Left lobe of liver (tissue), 2 donors: ENCODE measurements at places on chromosomes 2 and 18. TPM values are rescaled to one million over a fixed set of nuclear protein-coding genes. Genes with fewer than 3 reads are reported as not detected.

DNA sequence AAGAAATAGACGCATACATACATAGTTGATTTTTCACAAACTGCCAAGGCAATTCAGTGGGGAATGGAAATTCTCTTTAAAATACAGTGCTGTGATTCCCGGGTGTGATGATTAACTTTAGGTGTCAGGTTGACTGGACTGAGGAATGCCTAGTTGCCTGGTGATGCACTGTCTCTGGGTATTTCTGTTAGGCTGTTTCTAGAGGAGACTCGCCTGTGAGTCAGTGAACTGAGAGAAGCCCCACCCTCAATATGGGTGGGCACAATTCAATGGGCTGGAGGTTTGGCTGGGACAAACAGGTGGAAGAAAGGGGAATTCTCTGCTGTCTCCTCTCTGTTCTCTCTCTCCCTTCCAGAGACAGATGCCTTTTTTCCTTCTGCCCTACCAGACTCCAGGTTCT is 187.6 kb downstream of the ARHGAP28 start:
- no peak for DNase-seq

DNA sequence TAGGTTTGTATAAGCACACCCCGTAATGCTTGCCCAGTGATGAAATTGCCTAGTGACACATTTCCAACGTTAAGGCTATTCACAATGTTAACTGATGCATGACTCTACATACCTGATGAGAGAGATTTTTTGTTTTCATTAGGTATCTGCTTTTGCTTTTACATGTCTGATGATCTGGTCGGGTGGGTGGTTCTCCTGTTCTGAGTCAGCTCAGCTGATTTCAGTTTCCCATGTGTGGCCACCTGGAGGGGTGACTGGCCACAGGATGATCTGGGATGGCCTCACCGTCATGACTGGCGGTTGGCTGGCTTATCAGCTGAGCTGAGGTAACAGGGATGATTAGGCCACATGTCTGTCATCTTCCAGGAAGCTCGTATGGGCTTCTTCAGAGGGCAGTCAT is 33.8 kb upstream of the ACYP2 start:
- no peak for DNase-seq

GRCh38 chr2:181586569-181587081 is 70.3 kb downstream of the CERKL start:
- DNase-seq = no peak

DNA sequence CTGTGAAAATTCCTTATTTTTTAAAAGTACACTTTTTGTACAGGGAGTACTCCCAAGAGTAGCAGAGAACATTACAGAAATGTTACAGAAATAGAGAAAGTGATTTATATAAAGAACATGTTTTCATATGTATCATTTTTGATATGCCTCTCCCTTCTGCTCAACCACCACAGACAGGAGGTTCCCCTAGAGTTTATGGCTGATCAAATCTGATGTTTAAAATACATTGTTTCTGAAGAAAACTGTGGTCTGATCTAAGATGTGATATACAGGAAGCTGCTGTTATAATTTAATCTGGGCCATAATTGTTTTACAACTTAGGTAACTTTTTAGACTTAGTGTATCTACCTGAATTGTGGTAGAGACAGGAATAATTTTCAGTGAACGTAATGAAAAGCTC is 37.0 kb downstream of the STAT4 start:
- DNase-seq = no peak

- DNase-seq = no peak
Measured at GRCh38 chr2:135168204-135168856, 116.2 kb downstream of the RAB3GAP1 start.

DNA sequence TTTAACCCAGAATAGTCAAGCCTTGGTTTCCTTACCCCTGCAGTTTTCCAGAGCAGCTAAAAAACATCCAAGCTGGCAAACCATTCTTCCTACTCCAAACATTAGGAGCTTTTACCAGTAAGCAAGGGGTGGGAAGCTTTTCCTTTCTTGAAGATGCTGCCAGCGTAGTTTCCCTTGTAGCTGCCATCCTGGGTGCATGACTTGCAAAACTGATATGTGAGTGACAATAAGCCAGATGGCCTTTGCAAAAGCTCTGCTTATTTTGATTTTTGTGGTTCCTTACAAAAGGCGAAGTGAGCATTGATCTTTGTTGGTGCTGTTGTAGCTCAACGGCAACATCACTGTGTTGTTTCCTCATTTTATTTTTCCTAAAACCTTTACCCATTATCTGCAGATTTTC is 138.8 kb downstream of the WDSUB1 start:
- no peak for DNase-seq

DNA sequence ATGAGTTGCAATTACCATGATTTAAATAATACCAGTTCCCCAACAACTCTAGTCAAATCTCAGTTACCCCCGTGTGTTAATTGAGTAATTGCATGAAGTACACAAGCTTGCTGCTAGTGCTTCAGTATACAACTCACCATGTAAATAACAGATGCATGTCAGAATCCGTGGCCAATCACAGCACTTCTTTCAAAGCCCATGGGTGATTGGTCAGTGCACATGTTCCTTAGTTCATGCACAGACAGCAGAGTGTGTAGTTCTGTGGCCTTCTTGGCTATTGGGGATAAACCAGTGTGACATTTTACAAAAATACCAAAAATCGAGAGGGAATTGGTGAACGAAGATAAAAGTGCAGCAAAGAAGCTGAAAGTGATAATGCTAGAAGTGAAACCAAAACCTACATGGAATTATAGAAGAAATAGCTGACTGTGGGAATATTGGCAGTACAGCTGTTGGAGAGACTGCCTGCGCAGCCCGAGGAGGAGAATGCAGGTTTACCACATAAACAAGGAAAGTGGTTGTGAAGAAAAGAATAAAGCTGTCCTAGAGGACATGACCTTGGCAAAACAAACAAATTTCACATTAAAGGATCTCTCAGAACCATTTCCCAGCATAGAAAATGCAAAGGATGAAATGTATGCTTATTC is 59.4 kb downstream of the NEDD4L start:
- no peak for DNase-seq

RGPD3 gene
- 0.13 TPM for total RNA-seq

UGT1A3 gene
- 52.8 TPM for total RNA-seq

CDCA7 gene
- total RNA-seq = 0.25 TPM

RTP5 gene
- total RNA-seq = not detected

AGXT gene
- 1,805 TPM for total RNA-seq

KCNJ13 gene
- not detected for total RNA-seq
